ENCODE measurements at places on chromosomes 6 and 20. TPM values are rescaled to one million over a fixed set of nuclear protein-coding genes. Genes with fewer than 3 reads are reported as not detected.

The TBX18 gene
- 9.4 TPM for total RNA-seq

The SOBP gene
- 1.8 TPM for total RNA-seq

The PI3 gene
- not detected for total RNA-seq

The MAN1A1 gene
- total RNA-seq, result 21.4 TPM

The IL20RA gene
- total RNA-seq, result 0.45 TPM

The SMLR1 gene
- total RNA-seq, result not detected

The TOX2 gene
- total RNA-seq, result 50.5 TPM

The HDGFL1 gene
- not detected for total RNA-seq

All from bronchus fibroblast of lung (primary cell).